Inflammatory macrophage treated with lipopolysaccharide for 4 hours (primary cell): ENCODE measurements at places on chromosomes 5 and 9.

DNA sequence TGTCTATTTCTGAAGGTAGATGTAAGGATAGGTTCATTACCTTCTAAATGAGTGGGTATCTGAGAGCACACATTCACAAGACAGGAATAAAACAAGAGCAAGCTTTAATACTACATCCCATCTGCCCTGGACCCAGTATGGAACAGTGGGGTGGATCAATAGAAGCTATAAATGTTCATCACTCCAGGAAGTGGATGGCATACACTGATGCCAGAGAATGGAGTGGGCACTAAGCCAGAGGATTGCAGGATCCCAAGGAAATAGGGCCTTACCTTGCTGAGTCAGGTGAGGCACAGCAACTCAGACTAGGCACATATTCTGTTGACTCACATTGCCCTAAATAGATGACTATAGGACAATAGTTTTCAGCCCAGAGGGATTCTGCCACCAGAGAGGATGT, 21.3 kb upstream of the COX7C start:
- no peak for DNase-seq

GRCh38 chr5:139882961-139883539, 87.4 kb downstream of the PSD2 start:
- DNase-seq: no peak

DNA sequence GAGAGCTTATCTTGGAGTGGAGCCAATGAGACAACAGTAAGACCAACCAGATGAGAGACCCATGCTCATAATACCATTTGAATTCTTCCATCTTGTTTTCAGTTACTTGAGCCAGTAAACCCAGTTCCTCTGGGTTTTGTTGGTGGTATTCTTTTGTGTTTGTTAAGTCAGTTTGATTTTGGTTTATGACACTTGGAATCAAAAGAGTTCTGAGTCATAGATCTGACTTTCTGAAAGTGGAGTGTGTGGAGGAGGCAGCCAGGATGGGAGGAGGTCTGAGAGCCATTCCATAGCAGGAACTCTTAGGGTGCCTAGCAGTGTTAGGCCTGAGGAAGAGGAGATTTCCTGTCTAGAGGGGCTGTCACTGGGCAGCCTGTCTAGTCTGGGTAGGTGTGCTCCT, 24.6 kb upstream of the PANK3 start:
- no peak for DNase-seq

DNA sequence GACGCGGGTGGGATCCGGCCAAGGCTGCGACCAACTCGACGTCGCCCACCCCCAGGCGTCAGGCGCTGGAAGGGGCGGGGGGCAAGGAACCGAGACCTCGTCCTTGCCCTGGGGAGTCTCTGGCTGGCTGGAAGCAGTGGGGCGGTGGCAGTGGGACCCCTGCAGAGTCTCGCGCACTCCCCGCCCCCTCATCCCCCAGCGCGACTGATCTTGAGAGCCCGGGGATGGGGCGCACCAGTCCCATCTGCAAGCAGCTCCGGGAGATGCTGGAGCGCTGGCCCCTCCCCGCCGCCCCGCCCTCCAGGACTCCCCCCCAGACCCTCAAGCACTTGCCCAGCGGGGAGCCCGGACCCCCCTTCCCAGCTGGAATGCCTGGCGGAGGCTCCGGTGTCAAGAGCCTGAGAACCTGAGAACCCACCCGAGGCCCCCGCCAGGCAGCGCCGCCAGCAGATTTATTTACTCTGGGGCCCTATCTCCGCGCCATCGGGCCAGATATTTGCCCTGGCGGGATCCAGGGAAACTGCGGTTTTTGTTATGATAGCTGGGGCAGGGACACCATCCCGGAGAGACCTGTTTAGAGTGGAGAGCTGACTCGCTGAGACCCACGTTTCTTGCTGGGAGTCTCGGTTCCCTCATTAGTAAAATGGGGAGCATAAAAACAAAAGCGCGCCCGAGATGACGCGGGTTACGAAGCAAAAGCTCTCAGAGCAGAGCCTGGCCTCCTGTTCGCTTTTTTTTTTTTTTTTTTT, 1.2 kb downstream of the PRRT1B start:
- no peak for DNase-seq
